ENCODE measurements at places on chromosomes 2 and 18. TPM values are rescaled to one million over a fixed set of nuclear protein-coding genes. Genes with fewer than 3 reads are reported as not detected.
A peak's percentile ranks its signal among the peaks of the same experiment; 100 is the strongest.

The MYO3B gene
- 0.16 TPM for total RNA-seq

GRCh38 chr18:40751186-40751585 lies 1203.8 kb upstream of the PIK3C3 start:
- no peak for DNase-seq
- H3K36me3 ChIP-seq, result no peaks in the 10 kb centered on the region
- H3K27me3 ChIP-seq, result no peaks in the 10 kb centered on the region
- H3K27ac ChIP-seq, result no peak overlapping the region

DNA sequence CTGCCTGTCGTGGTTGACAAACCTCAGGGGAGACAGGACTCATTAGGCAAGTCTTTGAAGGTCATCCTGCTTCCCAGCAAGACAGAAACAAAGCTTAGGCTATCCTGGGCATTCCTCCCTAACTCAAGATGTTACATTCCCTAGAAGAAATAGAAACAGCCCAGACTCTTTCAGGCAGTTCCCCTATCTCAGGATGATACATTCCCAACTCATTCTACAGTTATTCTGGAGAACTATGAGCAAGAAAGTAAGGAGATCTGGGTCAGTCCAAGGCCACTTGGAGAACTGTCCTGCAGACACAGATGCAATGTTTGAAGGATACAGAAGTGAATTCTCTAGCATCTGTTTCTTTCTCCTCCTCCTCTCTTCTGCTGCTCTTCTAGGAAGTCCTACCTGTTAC lies 220.1 kb upstream of the NCKAP5 start:
- no peak overlapping the region for H3K4me3 ChIP-seq
- no peak for DNase-seq
- no peak overlapping the region for H3K27ac ChIP-seq
- no peaks in the 10 kb centered on the region for H3K27me3 ChIP-seq
- H3K4me1 ChIP-seq, result no peaks in the 10 kb centered on the region
- H3K36me3 ChIP-seq, result no peaks in the 10 kb centered on the region

DNA sequence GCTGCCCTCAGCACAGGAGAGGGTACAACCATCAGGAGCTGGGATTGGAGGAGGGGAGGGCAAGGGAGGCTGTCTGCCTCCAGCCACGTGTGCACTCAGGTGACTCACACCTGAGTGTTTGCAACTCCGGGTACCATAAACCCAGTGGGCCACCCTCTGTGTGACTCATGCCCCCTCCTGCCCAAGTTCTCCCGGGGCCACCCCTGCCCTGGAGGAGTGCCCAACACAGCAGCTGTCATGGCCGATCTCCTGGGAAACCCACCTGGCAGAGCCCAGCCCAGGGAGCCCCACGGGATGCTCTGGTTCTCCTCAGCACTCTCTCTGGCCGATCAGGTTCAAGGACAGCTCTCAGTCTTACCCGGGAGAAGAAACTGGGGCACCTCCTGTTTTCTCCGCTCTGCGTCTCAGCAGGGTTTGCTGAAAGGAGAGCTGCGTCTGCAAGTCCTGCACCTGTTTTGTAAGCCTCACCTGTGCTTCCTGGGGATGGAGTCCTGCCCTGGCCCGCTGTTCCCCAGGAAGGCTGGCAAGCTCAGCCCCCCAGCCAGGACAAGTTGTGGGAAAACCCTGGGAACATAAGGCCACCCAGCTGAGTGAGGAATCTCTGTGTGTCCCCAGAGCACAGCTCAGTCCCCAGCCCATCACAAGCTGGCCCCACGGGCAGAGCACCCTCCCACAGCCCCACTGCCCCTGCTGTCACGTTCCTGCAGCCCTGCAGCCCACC lies 44.0 kb upstream of the UBE2F start:
- peak overlapping the region; percentile 77 for H3K27ac ChIP-seq
- no peak for DNase-seq
- H3K27me3 ChIP-seq, result no peaks in the 10 kb centered on the region
- no peaks in the 10 kb centered on the region for H3K4me1 ChIP-seq

GRCh38 chr2:122748552-122749011 lies 993.1 kb downstream of the TSN start:
- no peak overlapping the region for H3K27ac ChIP-seq
- H3K36me3 ChIP-seq, result no peaks in the 10 kb centered on the region
- no peak for DNase-seq
- no peaks in the 10 kb centered on the region for H3K4me1 ChIP-seq
- no peak overlapping the region for H3K4me3 ChIP-seq
- H3K27me3 ChIP-seq, result no peaks in the 10 kb centered on the region

The HOXD13 gene
- total RNA-seq, result not detected

- no peak overlapping the region for H3K4me3 ChIP-seq
- H3K4me1 ChIP-seq, result no peaks in the 10 kb centered on the region
- H3K27me3 ChIP-seq, result no peaks in the 10 kb centered on the region
- no peak overlapping the region for H3K27ac ChIP-seq
Measured at GRCh38 chr2:198106621-198107385, 302.4 kb downstream of the PLCL1 start.
